ENCODE measurements at places on chromosomes 2 and 18.

DNA sequence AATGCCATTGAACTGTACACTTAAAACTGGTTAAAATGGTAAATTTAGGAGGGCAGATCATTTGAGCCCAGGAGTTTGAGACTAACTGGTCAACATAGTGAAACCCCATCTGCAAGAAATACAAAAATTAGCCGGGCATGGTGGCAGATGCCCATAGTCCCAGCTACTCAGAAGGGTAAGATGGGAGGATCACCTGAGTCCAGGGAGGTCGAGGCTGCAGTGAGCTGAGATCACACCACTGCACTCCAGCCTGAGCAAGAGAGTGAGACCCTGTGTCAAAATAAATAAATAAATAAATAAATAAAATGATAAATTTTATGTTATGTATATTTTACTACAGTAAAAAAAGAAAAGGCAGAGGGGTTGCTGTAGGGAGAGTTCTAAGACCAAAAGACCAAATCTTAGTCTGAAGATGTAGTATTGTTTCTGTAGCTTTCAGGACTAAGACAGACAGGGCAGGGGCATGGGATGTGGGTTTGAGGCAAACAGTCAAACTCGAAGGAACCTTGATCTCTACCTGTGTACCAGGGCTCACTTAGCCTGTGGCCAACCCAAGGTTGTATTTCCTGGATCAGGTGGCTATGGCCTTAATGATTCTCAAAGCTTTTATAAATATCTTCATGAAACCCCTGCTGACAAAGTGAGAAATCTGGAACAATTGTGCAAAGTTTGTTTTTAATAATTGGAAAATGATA lies 316.7 kb downstream of the CYRIA start:
- DNase-seq = no peak

- DNase-seq = no peak
Observed at GRCh38 chr2:147648471-147648870, 196.4 kb upstream of the ACVR2A start.

DNA sequence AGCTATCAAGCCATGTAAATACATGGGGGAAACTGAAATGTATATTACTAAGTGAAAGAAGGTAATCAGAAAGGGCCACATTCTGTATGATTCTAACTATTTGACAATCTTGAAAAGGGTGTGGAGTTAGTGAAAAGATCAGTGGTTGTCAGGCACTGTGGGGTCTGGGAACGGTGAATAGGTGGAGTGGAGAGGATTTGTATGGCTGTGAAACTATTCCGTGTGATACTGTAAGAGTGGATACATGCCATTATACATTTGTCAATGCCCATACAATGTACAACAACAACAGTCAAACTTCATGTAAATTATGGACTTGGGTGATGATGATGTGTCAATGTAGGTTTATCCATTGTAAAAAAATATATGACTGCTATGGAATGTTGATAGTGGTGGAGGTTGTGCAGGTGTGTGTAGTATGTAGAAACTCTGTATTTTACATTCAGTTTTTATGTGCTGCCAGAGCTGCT lies 1116.2 kb downstream of the SUCLG1 start:
- DNase-seq = no peak

- DNase-seq = no peak
Observed at GRCh38 chr2:2846332-2847208, 515.5 kb upstream of the MYT1L start.

DNA sequence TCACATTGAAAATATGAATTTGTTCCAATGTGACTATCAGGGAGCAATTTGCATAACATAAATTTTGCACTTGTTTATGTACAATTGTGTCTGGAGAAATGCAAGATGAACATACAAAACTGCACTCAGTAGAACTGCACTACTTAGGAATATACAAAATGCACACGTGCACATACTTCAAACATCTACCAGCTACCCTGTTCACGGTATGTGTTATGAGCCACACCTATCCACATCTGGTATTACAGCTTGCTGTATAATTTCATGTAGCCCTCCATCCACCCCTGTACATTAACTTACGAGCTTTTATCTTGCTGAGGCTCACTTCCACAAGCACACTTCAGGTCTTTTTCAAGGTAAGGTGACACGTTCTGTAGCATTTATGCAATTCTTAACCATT lies 373.5 kb upstream of the ZEB2 start:
- no peak for DNase-seq

Measured in stimulated activated CD8-positive, alpha-beta memory T cell treated with anti-CD3 and anti-CD28 coated beads, Interleukin-15, amount 100 ng/mL, for 48 hours (primary cell).